NCI-H1105 (cell line): ENCODE measurements at places on chromosomes 11 and 22.

GRCh38 chr11:122756417-122756816, 81.9 kb upstream of the CRTAM start:
- DNase-seq: no peak

DNA sequence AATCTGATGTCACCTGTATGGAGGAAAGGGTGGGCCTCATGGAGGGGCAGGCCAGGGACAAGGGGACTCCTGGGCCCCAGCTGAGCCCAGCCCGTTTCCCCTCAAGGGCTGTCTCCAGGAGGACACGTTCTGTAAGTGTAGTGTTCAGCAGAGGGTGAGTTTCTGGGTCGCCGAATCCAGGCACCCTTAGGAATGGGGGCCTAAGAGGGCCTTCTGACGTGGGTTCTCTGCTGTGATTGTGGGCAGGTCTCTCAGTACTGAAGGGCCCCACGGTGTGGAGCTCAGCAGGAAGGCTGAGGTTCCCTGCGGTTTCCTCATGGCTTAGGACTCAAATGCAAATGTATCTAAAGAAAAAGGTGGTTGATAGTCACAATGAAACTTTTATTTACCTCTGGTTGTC, 6.5 kb downstream of the PTDSS2 start:
- no peak for DNase-seq

DNA sequence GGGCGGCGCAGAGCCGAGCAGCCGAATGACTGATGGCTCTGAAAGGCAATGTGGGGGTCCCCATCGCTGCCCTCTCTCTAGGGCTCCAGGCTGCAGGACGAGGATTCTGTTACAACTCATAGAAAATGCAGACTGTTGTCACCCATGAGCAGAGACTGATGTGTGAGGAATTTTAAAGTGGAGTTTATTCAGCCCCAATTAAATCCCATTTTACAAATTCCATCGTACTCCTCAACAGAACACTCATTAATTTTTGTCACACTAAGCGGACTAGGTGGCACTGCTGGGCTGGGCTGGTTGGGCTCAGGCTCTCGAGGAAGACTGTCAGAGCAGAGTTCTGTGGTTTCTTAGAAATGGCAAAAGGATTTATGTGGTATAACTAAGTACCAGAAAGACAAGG, 102.6 kb upstream of the SPON1 start:
- DNase-seq: no peak

- no peak for DNase-seq
These were observed 327.8 kb downstream of the MIAT start for GRCh38 chr22:26985206-26985605.

DNA sequence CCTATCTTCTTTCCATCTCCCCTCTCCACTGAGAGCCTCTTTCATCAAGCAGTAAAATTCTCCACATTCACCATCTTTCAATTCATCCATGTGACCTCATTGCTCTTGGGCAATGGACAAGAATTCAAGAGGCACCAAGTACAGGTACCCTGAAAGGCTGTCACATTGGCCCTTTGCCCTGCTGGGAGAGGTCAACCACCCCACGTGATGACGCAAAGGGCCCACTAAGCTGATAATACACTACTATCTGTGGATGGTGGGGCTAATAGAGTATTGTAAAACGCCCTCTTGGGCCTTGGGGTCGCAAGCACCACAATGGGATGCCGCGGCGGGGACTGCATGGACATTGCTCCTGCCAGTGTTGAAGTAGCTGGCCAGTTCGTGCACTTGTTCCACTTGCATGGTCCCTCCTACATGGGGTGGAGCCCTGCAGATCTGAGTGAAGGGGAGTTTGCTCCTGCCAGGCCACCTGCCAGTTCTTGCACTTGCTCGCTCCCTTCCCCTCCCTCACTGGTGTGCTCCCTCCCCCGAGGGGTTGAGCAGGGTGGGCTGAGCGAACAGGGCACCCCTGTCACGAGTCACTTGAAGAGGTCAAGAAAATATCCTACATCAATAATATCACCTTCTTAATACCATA, 1578.8 kb upstream of the RAG2 start:
- no peak for DNase-seq

- DNase-seq: no peak
These were observed 7.0 kb downstream of the UNC93B1 start for GRCh38 chr11:67996622-67997474.

- DNase-seq: no peak
These were observed 55.9 kb downstream of the RPUSD4 start for GRCh38 chr11:126155402-126156187.

- DNase-seq: no peak
These were observed 7.6 kb downstream of the TSPAN32 start for GRCh38 chr11:2309251-2310072.

DNA sequence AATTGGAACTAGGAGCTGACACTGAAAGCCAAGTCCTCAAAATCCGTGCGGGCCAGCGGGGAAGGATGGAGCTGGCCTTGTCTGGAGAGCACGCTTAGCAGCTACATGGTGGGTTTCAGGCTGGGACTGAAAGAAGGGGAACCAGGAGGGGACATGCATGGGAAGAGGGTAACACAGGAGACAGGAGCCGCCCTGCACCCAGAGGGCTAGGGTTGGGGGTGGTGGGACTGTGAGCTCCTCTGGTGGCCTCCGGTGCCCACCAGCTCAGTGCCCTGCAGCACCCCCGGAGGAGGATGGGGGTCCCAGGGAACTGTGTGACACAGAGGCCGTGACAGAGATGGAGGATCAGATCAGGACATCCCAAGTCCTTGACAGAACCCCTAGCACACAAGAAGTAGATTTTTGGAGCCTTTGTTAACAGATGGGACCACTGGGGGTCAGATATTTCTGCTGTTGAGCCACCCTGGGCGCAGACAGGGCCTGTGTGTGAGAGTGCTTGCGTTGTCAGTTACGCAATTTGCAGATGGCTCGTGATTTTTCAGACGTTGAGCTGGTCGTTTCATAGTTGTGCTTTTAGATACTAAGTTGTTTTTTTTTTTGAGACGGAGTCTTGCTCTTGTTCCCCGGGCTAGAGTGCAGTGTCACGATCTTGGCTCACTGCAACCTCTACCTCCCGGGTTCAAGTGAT, 21.3 kb upstream of the GRAMD4 start:
- DNase-seq: no peak
